Chondrocyte (in vitro differentiated cells): ENCODE measurements at places on chromosomes 5 and 9. TPM values are rescaled to one million over a fixed set of nuclear protein-coding genes. Genes with fewer than 3 reads are reported as not detected.

HTR4 gene
- total RNA-seq, result not detected in 3 replicates

YIPF5 gene
- total RNA-seq, result 101 to 119 TPM (median 113 TPM) in 3 replicates

PGM5 gene
- not detected in 3 replicates for total RNA-seq

DMRTA1 gene
- total RNA-seq, result 5.0 to 6.7 TPM (median 5.2 TPM) in 3 replicates

FOXD4L5 gene
- total RNA-seq, result 0.10 to 0.51 TPM (median 0.18 TPM) in 3 replicates

ZMAT2 gene
- 37.0 to 50.3 TPM (median 39.2 TPM) in 3 replicates for total RNA-seq

ANKRD31 gene
- total RNA-seq, result 0.10 to 0.24 TPM (median 0.18 TPM) in 3 replicates
